ENCODE measurements at places on chromosomes 3 and 15.

DNA sequence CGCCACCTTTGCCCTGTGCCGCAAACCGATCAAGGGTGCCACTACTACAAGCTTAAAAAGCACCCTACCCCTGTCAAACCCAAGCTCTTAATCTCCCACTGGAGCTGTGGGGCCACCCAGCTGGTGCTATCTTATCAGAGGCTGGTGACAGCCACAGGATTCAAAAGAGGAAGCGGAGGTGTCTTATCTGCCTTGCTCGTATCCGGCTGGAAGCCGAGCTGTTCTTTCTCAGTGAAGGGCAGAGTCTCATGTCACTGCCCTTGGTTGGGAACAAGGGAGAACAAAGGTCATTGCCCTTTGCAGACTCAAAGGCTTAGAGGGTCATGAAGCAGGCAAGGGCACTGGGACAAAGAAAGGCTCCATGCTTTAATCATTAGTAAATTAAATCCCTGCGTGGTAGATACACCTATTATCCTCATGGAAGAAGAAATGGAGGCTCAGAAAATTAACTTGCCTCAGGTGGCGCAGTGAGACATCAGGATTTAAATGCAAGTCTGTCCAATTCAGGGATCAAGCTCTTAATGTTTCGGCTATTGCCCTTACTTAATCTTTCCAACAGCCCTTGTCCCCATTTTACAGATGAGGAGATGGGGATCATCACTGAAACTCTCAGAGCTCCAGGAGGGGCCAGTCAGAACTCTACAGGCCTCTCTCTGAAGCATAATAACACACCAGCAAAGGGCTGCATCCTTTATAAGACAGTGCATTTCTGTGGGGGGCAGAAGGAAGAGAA lies 360.0 kb upstream of the PROK2 start:
- no peak for DNase-seq

GRCh38 chr3:103653996-103654395 lies 1219.2 kb downstream of the ZPLD1 start:
- DNase-seq: no peak

- no peak for DNase-seq
Observed at GRCh38 chr3:101900316-101900715, 51.0 kb downstream of the NFKBIZ start.

DNA sequence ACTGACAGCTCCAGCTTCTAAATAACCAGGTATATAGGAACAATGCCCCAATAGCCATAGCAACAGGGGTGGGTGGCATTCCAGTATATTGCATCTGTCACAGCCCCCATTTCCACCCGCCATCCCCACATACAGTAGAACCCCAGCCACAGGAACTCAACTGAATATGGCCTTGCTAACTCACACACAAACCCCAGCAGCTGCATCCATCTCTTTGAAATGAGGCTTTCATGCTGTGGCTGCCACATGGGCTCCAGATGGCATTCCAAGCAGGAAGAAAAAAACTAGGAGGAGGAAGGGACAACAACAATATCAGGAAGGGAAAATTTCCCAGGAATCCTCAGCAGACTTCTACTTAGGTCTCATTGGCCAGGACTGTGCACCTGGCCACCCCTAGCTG lies 54.6 kb downstream of the CCR3 start:
- DNase-seq: no peak

Data from natural killer cell treated with Interleukin-12 subunit alpha and Interleukin-12 subunit beta and Interleukin-15 and Interleukin-18, amount 100 ng/mL, for 72 hours (primary cell).